Activated effector memory CD4-positive, alpha-beta T cell treated with Interleukin-2 at 50 U/mL for 16 hours (primary cell): ENCODE measurements at places on chromosomes 3 and 15.

DNA sequence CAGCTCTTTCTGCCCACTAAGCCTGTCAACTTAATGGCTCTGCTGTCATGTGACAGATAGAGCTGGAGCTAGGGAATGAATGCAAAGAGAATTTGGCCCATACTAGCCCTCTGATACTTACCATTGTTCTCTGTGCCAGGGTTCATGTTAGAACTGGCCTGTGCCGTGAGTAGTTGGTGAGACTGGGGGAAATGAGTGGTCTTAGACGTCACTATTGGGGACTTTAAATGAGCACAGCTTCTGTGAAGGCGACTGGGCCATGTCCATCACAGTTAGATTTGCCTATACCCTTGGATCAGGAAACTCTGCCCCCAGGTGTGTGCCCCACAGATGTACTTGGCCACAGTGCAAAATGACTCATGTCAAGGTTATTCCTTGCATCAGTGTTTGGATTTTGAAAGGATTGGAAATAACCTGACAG lies 124.9 kb downstream of the PTPRG start:
- DNase-seq, result no peak

DNA sequence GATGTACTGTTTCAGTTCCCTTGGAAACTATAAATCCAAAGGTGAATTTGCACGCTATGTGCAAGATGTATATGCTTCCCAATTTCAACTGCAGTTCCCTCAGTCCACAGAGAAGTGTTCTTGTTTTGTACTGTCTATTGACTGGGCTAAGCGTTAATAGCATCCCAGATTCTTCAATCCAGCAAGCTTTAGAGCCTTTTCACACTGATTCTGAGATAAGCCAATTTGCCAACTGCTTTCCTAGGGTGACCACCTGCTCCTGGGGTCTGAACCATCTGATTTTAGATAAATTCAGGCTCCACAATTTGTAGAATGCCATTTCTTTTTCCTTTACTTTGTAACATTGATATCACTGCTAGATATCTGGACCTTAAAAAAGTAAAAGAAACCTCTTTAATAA lies 340.1 kb downstream of the PTPRG start:
- no peak for DNase-seq

DNA sequence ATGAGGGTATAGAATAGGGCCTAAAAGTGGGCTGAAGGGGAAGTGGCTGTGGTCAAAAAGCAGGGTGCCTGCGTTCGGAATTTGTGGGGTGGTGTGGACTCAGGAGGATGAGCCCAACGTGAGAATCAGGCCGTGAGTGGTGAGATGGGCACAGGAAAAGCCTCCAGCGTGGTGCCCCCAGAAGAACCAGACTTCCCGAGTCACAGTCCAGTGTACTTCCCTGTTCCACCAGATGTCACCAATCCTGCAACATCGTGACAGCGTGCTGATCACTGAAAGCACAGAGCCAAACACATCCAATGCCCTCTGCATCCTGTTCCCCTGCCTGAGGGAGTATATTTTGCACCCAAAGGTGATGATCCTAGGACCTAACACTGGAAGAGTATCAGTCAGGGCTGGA lies 20.8 kb upstream of the ACAN start:
- no peak for DNase-seq

DNA sequence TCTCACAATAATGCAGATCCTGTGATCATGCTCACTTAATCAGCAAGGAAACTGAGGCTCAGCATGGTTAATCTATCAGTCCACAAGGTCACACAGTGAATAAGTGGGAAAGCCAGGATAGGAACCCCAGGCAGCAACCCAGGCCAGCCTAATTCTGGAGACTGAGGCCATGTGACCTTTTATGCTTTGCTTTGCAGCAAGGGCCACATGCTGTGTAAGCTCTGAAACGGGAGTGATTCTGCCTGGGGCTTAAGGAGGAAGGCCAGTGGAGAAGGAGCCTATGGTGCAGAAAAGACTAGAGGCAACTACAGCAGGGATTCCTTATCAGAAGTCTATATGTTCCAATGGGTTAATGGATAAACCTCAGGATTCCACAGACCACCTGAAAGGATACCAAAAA lies 157.6 kb upstream of the PPP2R3A start:
- no peak for DNase-seq

DNA sequence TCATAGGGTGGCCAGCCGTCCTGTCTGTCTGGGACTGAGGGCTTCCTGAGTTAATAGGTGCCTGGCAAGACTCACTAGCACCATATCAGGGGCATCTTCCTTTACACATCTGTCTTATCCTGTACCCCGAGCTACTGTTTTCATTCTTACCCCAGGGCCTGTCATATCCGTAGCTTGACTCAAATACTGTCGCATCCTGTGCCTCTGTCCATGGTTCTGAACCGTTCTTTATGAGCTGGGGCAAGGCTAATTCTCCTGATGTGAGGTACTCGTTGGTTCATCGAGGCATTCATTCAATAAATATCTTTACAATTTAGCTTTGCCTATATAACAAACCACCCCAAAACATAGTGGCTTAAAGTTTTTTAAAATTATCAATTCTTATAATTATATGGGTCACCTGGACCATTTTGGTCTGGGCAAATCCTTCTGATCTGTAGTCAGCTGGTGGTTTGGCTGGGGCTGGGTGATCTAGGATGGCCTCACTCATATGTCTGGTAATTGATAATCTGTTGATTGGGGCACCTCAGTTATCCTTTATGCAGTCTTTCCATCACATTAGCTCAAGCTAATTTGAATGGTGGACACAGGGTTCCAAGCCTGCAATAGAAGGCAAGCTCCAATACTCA lies 121.2 kb downstream of the TLE3 start:
- DNase-seq, result no peak

DNA sequence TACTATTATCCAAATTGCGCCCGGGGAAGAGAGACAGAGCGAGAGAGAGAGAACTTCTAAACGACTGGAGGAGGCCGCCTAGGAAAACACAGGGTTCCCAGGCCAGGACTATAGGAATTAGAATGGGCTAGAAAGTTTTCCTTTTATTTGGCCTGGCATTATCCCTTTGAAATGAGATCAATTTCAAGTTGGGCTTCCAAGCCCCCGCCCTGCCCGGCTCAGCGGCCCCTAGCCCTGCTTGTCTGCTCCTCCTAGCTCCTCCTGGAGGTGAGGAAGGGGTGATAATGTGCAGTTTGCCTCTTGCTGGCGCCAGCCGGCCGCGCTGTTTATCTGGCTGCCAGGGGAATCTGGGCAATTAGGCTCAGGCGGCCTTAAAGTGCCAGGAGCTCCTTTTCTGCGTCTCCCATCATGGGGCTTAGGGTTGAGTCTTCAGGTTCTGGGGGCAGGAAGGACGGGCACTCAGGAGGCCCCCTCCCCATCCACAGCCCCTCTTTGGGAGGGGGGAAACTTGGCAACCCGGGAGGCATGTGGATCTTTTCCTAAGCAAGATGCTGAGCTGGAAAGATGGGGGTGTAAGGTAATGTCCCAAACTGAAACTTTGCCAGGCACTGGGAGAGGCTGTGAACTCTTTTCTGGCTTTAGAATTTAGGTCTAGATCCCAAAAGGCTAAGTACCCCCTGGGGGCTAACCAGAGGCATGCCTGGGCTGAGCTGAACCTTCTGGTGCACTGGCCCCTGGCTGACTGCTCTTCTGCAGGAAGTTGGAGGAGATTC lies 5.5 kb downstream of the SMAD6 start:
- DNase-seq, result no peak

GRCh38 chr15:29446480-29446879 lies 176.9 kb upstream of the NSMCE3 start:
- no peak for DNase-seq

DNA sequence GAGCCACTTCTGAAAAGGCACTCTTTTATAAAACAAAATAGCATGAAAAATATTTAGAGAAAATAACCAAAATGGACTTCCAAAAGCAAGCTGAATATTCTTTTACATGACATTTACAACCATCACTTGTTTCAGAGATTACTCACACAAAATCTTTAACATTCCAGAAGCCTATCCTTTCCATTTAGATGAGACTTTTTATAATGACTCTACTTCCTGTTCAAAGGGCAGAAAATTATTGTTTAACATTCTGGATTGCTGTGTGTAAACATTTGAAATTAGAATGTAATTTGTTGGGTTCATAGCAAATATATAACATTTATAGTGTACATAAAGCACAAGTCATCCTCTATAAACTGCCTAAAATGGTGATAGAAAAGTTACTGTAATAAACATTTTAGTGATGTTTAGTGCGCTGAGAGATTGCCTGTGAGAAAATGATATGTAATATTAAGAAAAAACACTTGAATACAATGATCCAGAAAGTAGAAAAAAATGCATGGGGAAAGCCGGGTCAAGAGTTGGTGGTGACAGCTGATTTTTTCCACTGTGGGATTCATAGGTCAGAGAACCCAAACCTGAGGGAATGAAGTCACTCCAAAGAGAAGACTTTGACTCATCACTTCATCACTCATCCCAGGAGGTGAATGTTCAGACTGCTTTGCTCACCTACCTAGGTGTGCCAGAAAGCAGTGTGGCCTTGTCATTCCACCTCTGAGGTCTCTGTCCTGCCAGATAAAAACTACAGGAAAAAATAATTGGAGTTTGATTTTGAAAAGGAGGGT lies 305.8 kb downstream of the ARPP21 start:
- no peak for DNase-seq

GRCh38 chr3:100310355-100310965 lies 24.1 kb upstream of the NIT2 start:
- DNase-seq, result no peak

- DNase-seq, result no peak
These were observed 96.9 kb downstream of the HMG20A start for GRCh38 chr15:77517579-77517978.

DNA sequence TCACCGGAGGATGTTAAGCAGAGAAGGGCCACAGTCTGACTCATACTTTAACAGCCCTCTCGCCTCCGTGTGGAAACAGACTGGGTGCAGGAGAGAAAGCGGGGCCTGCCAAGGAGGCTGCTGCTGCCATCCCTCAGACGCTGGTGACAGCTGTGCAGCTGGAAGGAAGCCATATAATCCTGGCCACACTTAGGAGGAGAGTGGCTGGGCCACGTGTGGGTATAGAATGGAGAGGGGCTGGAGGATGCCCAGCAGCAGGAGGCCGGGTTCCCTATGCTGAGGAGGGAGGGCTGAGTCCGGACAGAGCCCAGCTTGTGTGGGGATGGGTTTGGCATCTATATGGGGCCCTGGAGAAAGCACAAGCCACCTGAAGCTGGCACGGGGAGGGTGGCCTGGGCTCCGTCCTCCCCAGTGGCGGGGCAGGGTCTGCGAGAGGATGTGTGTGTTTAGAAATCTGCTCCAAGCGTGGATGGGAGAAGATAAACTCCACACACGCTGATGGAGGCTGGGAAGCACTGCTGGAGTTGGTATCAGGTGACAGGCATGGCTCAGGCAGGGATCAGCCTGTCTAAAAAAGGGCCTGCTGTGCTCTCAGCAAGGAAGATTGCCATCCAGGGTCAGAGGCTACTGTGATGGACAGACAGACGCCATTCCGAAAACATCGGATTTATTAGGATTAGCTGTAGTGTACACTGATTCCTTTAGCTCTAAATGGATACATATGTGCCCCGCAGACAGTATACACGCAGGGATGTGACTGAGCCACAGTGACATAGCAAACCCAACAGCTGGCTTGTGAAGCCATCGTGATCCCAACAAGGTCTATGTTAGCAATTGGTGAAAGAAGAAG lies 15.9 kb downstream of the ABTB1 start:
- DNase-seq, result no peak

DNA sequence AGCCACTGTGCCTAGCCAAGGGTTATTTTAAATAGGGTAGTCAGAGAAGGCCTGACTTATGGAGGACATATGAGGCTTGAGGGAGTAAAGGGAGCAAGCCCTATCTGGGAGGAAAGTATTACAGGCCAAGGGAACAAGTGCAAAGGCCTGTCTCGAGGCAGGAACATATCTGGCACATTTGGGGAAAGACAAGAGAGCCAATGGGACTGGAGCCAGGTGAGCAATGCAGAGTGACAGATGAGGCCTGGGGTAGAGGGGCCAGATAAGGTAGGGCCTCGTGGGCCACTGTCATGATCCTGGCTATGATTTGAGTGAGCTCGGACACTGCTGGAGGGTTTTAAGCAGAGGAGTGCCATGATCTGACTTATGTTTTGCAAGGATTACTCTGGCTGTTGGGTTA lies 43.8 kb downstream of the DCP1A start:
- no peak for DNase-seq

- no peak for DNase-seq
These were observed 212.8 kb upstream of the EIF1B start for GRCh38 chr3:40096661-40097111.

DNA sequence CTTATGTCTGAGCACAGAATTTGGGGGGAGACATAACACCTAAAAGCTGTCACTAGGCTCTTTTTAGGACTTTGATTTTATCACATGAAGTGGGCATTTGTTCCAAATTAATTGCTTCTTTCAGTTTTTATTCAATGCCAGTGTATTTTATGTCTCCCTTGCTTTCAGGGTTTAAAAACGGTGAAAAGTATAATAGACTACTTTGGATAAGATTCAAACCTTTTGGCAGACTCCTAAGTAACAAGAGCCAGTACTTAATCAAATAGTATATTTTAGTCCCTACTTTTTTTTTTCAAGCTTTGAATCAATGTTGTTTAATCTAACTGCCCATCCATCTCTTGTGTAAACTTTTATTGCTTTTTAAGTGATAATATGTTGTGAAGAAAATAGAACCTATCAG lies 847.2 kb upstream of the DPPA4 start:
- no peak for DNase-seq

DNA sequence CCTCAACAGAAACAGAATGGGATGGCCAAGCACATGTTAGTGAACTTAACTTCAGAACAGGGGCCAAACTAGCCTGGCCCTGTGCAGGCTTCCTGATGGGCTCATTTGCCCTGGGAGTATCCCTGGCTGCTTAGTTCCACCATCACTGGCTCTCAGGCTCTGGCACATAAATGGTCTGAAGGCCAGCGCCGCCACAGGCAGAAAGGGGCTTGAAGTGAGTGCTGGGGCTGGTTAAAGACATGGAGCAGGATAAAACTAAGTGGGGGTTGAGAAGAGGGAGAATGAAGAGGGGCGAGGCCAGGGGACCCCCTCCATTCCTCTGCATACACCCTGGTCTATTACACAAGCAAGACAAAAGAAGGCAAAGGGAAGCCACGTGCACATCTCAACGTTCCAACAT lies 12.2 kb downstream of the SLCO2A1 start:
- DNase-seq, result no peak

DNA sequence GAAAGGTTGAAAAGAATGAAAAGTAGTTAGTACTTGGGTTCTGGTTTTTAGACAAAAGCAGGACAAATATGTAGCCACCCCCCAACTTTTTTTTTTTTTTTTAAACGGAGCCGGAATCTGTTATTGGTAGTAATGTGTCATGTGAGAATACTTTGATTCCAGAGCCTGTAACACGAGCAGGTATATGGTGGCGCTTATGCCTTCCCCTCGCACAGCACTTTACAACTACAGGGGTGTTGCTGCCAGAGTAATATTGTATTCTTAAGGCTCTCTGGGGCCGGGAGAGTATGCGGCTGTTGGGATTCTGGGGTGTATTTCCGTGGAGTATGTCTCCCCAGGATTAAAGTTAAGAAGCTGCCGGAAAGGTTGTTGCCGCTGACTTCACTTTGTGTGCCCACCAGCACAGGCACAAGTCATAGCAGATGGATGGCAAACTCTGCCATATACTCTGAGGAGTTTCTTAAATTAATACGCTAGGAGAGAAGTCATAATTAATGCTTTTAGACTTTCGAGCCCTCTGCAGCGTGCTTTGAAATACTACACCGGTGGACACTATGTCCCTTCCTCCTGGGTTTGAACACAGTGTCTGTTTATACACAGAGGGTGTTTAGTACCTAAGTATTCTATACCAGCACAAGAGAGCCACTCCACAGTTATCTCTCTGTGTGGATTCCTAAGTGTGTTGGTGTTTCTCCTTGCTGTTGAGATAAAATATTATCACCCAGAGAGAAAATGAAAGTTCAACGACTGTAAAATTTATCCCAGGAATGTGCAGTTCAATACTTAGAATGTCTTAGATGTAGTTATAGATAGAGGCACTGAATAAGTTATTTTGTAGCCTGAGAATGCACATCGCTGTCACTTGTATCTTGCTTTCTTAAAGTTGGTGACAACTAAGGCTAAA lies 1.4 kb downstream of the MBNL1 start:
- no peak for DNase-seq
